ENCODE measurements at places on chromosomes 11 and 22.

DNA sequence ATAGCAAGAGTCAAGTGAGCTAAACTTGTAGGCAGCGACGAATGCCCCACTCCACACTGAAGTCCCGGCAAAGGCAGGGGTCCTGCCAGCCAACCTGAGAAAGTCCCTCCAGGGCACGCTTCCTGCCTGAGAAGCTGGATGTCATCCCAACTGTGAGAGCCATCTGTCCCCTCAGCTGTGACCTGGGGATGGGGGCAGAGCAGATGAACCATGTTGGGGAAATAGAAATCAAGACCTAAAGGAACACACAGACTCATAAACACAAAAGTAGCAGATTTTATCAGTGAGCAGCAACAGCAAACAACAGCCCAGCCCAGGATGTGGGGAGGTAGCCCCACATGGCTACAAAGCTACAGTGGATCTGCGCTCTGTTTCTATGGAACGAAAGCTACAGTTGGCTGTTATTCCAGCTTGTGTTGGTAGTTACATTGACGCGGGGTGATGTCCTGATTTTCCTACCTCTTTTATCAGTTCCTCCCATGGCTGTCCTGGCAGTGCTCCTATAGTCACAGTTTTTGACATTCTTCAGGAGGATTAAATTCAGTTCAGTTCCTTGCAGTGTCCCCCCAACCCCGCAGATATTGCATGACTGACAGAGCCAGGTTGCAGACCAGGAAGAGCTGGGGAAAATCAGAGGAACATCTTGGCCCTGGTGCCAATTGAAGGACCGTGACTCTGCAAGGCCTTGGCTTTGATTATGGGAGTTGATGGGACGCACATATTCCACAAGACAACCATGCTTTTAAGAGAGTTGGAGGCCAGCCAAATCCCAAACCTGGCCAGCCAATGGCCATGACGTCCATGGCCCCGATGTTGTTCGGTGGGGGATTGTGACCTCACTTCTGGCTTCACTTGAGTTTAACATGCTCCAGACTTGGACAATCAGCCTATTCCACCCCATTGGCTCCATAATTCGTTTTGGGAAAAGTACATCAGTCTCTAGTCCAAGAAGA, 14.6 kb downstream of the MRGPRD start:
- DNase-seq: no peak

DNA sequence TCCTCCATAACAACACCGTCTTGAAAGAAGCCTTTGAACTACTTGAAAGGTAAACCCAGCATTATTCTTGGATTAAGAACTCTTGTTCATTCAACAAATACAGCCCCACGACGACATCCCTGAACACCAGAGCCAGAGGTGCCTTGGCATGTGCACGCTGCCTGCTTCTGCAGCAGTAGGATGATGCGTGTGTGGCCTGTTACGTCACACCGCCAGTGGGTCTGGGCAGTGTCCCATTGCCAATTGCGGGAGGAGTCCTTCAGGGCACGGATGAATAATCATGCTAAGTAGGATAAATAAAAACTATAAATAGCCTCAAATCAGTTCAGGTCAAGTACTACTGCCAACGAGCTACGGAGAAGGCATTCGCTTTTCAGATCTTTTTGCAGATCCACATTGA, 380.5 kb downstream of the SHANK2 start:
- no peak for DNase-seq

GRCh38 chr22:23277583-23278295, 97.4 kb downstream of the BCR start:
- DNase-seq: no peak

DNA sequence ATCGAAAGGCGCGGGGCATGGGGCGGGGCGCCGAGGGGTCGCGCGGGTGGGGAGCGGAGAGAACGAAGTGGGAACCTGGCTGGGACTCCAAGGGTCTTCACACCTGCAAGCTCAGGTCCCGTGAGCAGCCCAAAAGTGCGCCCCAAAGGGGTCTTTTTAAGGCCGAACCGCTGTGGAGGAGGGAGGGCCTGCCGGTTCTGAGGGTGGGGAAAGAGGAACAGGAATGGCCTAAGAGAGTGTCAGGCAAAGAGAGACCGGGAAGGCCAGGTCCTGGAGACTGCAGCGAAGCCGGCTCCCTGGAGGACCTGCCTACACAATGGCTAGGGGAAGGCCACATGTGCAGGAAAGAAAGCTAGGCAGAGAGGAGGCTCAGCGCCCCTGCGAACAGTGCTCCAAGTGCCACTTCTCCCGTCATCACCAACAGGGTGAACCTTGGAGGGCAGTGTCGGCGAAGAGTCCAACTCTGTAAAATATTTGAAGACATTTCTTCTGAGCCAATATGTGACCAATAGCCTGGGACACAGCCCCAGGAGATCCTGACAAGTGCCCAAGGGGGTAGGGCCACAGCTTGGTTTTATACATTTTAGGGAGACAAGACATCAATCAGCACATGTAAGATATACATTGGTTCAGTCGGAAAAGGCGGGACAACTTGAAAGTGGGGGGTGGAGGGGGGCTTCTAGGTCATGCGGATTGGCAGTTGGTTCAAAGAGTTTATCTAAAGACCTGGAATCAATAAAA, 710 bp upstream of the DGCR2 start:
- DNase-seq: no peak

GRCh38 chr22:17785185-17786184, 11.2 kb upstream of the BID start:
- DNase-seq: peak; percentile 76

- no peak for DNase-seq
These were observed 25.6 kb upstream of the SORL1-AS1 start for GRCh38 chr11:121478226-121478894.

Data from activated naive CD4-positive, alpha-beta T cell treated with anti-CD3 and anti-CD28 coated beads, Interleukin-2, amount 50 U/mL, for 16 hours (primary cell).